ENCODE measurements at places on chromosomes 1 and 21.

GRCh38 chr21:38929142-38929541, 123.4 kb downstream of the ETS2 start:
- H3K27ac ChIP-seq = no peak overlapping the region
- no peak overlapping the region for H3K4me3 ChIP-seq
- DNase-seq = no peak
- no peaks in the 10 kb centered on the region for H3K27me3 ChIP-seq
- H3K4me1 ChIP-seq = no peaks in the 10 kb centered on the region
- H3K36me3 ChIP-seq = no peaks in the 10 kb centered on the region

DNA sequence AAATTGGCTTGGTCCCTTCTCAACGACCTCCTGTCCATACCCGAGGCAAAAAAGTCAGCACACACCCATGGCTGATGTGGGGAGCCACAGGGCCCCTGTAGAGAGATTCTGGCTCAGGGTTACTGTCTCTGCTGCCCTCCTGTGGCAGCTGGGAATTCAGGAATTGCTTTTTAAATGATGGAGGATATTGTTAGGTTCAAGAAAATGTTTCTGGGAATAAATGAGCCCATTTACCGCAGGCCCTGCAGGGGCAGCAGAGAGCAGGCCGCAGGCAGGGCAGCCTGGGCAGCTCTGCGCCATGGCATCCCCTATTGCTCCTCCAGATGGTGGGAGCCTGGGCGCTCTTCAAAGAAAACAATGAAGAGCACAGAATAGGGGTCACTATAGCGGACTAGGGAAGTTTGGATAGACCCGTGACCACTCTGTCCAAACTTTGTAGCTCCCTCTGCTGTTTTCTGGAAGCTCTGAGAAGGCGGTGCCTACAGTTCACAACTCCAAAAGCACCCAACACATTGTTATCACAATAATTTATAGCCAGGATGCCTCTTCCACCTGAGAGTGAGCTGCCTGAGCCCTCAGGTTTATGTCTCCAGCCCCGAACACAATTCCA, 201.1 kb downstream of the BACH1 start:
- H3K27me3 ChIP-seq = no peaks in the 10 kb centered on the region
- H3K4me1 ChIP-seq = no peaks in the 10 kb centered on the region
- no peak overlapping the region for H3K27ac ChIP-seq
- H3K36me3 ChIP-seq = no peaks in the 10 kb centered on the region
- no peak for DNase-seq

DNA sequence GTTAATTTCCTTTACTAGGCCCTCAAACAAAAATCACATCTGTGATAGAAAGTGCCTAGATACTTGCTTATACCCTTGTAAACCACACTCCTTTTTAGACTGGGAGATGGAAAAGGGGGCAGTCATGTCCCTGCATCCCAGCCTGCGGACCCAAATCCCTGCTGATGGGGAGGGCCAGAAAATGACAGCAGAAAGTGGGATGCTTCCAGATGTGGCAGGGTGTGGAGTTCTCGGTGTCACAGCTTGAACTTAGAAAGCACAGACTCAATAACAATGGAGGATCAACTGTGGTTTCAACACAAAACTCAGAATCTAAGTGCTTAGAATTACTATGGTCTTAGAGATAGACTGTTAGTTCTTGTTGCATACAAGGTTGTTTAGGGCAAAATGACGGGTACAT, 95.6 kb upstream of the F3 start:
- no peak overlapping the region for H3K4me3 ChIP-seq
- no peak for DNase-seq
- no peaks in the 10 kb centered on the region for H3K4me1 ChIP-seq
- no peaks in the 10 kb centered on the region for H3K36me3 ChIP-seq

DNA sequence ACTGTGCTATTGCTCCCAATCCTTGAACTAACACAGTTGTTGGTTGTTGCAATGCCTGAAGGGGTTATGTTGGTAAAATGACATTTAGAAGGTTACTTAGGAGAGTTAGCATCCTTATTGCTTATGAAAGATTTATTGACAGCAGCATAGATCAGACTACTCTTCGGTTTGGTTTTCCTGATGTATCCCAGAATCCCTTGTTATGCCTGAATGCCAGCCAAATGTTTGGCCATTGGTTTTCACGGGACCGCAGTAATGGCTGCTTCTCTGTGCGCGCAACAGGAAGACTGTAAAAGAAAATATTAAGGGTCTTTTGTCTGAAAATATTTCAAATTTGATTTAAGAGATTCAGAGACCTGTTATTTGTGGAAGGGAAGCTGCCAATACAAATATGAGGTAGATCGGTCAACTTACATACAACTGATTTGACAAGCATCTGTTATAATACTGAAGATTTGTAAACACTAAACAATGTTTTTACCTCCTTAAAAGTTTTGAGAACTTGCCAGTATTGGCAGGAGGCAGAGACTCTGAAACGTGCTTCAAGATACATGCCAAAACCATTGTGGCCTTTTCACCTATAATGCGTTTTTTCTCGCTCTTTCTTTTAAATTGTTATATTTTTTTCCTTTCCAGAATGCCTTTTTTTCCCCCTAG, 8.3 kb downstream of the NFIA start:
- DNase-seq = no peak
- no peaks in the 10 kb centered on the region for H3K27me3 ChIP-seq
- no peaks in the 10 kb centered on the region for H3K4me1 ChIP-seq
- no peak overlapping the region for H3K4me3 ChIP-seq
- no peak overlapping the region for H3K27ac ChIP-seq

GRCh38 chr1:231983588-231984193, 357.1 kb downstream of the DISC1 start:
- no peaks in the 10 kb centered on the region for H3K4me1 ChIP-seq
- H3K4me3 ChIP-seq = no peak overlapping the region
- H3K27me3 ChIP-seq = no peaks in the 10 kb centered on the region
- H3K27ac ChIP-seq = no peak overlapping the region

- no peak overlapping the region for H3K27ac ChIP-seq
- no peak for DNase-seq
- peak overlapping the region; percentile 57 for H3K4me3 ChIP-seq
- H3K27me3 ChIP-seq = no peaks in the 10 kb centered on the region
- H3K4me1 ChIP-seq = peaks cover 10% of the 10 kb centered on the region
Observed at GRCh38 chr1:205505076-205505729, 734 bp downstream of the CDK18 start.

- no peak overlapping the region for H3K27ac ChIP-seq
- peaks cover 4% of the 10 kb centered on the region for H3K27me3 ChIP-seq
- H3K4me1 ChIP-seq = no peaks in the 10 kb centered on the region
- H3K4me3 ChIP-seq = no peak overlapping the region
Observed at GRCh38 chr1:94079080-94079940, 41.6 kb downstream of the ABCA4 start.

DNA sequence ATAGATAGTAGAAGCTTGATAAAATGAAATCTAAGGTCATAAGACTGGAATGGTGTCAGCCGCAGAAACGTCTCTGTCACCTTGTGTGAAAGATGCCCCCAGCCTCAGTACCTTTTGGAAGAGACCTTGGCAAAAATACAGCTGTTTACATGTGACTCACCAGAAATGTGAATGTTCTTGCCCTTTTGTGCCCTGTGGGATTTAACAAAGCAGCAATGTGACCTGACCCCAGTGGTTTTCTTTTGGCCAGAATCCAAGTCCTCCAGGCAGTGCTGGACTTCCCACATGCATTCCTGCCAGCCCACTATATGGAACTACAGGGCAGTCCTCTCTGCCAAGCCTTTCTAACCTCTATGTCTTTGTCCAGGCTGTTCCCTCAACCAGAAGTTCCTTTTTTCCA, 27.2 kb upstream of the LRRC8C start:
- H3K4me3 ChIP-seq = no peak overlapping the region
- no peak overlapping the region for H3K27ac ChIP-seq
- no peak for DNase-seq
- H3K4me1 ChIP-seq = peaks cover 90% of the 10 kb centered on the region

- no peaks in the 10 kb centered on the region for H3K36me3 ChIP-seq
- DNase-seq = peak; percentile 55
- no peak overlapping the region for H3K27ac ChIP-seq
Observed at GRCh38 chr1:61253059-61253735, 170.8 kb downstream of the NFIA start.

GRCh38 chr1:181251001-181251712, 162.7 kb downstream of the IER5 start:
- no peak overlapping the region for H3K4me3 ChIP-seq
- H3K27ac ChIP-seq = no peak overlapping the region
- H3K27me3 ChIP-seq = no peaks in the 10 kb centered on the region
- H3K36me3 ChIP-seq = no peaks in the 10 kb centered on the region
- no peaks in the 10 kb centered on the region for H3K4me1 ChIP-seq

GRCh38 chr1:155957411-155957915, 16.0 kb downstream of the RXFP4 start:
- peaks cover 71% of the 10 kb centered on the region for H3K36me3 ChIP-seq
- no peak overlapping the region for H3K27ac ChIP-seq
- no peak for DNase-seq

- no peaks in the 10 kb centered on the region for H3K4me1 ChIP-seq
- H3K27me3 ChIP-seq = no peaks in the 10 kb centered on the region
- no peak overlapping the region for H3K27ac ChIP-seq
Observed at GRCh38 chr21:43847301-43847700, 17.7 kb upstream of the AGPAT3 start.

DNA sequence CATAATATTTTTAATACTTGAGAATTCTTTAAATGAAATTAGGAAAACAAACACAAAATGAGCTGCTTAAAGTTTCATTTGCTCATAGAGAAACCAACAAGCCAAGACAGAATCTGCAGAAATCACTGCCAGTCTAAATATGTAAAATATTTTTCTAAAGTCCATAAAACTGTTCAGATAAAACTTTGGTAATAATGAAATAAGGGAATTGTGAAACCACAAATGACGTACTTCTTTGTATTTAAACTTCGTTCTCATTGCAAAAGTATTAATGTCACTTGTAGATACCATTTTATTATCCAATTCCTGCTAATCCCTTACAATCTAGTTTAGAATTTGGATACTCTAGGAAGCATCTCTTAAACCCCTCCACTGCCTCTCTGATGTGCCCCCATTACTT, 234.5 kb upstream of the NEGR1 start:
- no peaks in the 10 kb centered on the region for H3K36me3 ChIP-seq
- DNase-seq = no peak
- H3K27ac ChIP-seq = no peak overlapping the region
- H3K27me3 ChIP-seq = no peaks in the 10 kb centered on the region

DNA sequence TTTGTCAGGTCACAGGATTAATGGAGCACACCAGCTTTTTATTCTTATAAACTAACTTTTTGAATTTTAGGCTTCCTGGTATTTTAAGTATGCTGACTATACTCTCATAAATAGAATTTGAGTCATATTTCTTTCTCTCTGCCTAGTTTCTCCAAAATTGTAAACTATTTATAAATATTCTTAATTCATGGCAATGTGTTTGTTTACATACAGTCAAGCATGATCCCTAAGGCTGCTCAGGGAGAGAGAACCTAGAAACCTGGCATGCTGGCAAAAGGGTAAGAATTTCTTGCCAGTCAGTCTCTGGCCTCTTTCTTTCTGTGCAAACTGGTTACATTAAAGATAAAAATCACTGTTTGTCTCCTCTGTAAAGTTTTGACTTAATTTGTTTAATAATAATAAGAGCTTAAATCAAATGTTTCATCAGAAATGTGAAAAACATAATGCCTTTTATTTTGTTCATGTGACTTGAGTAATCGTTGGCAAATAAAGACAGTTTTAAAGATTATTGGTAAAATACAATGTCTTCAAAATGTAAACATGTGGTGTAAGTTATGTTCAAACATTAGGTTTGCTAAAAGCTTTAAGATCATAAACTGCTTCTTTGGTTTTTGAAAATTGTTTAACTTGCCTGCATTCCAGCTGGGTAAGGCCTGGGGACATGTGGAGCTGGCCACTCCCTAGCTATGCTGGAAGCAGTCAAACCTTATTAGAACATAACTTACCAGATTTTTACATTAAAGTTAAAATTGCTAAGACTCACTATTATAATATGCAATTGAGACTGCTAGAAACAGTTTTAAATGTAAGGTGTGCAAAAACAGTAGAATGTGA, 1401.7 kb downstream of the NCAM2 start:
- no peaks in the 10 kb centered on the region for H3K4me1 ChIP-seq
- no peak overlapping the region for H3K4me3 ChIP-seq
- no peak for DNase-seq
- no peaks in the 10 kb centered on the region for H3K27me3 ChIP-seq
- no peaks in the 10 kb centered on the region for H3K36me3 ChIP-seq

DNA sequence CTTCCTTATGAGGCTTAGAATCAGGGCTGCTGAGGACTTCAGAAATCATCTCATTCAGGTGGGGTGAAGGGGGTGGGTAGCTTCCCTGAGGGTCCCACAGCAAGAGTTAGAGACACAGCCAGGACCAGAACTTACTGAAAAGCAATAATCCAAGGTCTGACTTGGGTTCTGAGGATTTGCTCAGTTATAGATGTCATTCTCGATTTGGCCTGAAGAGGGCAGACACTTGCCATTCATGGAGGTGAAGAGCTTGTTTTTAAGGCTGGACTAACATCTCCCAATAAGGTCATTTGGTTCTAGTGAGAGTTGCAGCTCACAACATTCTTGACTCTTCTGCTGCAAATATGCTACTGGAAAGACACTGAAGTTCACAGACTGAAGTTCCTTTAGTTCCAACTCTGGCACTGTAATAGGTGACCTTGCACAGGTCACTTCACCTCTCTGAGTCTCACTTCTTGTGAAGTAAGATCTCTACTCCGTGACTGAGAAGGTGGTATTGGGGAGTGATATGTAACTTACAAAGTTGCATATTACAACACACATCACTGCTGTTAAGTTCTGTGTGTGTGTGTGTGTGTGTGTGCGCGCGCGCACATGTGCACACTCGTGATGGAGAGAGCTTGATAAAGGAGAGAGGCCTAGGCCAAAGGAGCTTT, 69.8 kb upstream of the DIRAS3 start:
- no peaks in the 10 kb centered on the region for H3K36me3 ChIP-seq
- H3K27me3 ChIP-seq = no peaks in the 10 kb centered on the region
- H3K4me1 ChIP-seq = no peaks in the 10 kb centered on the region
- H3K4me3 ChIP-seq = no peak overlapping the region
- DNase-seq = no peak

DNA sequence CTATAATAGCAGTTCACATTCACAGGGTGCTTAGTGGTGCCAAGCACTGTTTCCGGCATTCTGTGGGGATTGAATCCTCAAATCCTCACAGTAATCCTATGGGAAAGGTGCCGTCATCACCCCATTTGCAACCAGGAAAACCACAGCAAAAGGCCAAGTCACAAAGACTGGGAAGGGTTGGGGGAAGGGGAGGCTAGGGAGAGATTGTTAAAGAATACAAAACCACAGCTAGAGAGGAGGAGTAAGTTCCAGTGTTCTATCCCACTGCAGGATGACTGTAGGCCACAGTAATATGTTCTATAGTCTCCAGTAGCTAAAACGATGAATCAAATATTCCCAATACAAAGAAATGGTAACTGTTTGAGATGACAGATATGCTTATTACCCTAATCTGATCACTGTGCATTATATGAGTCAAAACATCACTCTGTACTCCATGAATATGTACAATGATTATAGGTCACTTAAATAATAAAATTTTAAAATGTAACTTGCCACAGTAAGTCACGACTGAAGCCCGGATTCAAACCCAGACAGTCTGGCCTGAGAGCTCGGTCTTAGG, 256.8 kb downstream of the TOMM20 start:
- no peaks in the 10 kb centered on the region for H3K27me3 ChIP-seq
- H3K4me3 ChIP-seq = no peak overlapping the region
- no peaks in the 10 kb centered on the region for H3K4me1 ChIP-seq
- no peak for DNase-seq
- H3K36me3 ChIP-seq = no peaks in the 10 kb centered on the region

- no peaks in the 10 kb centered on the region for H3K36me3 ChIP-seq
- no peaks in the 10 kb centered on the region for H3K27me3 ChIP-seq
- no peak for DNase-seq
- no peaks in the 10 kb centered on the region for H3K4me1 ChIP-seq
Observed at GRCh38 chr1:233459968-233460367, 132.4 kb downstream of the MAP3K21 start.

- no peak overlapping the region for H3K27ac ChIP-seq
- H3K4me3 ChIP-seq = no peak overlapping the region
- H3K36me3 ChIP-seq = no peaks in the 10 kb centered on the region
- DNase-seq = no peak
- H3K4me1 ChIP-seq = no peaks in the 10 kb centered on the region
- no peaks in the 10 kb centered on the region for H3K27me3 ChIP-seq
Observed at GRCh38 chr1:3586986-3587759, 24.1 kb downstream of the MEGF6 start.

Data from CD8-positive, alpha-beta memory T cell (primary cell).